ENCODE measurements at places on chromosomes 16 and 17. TPM values are rescaled to one million over a fixed set of nuclear protein-coding genes. Genes with fewer than 3 reads are reported as not detected.

DNA sequence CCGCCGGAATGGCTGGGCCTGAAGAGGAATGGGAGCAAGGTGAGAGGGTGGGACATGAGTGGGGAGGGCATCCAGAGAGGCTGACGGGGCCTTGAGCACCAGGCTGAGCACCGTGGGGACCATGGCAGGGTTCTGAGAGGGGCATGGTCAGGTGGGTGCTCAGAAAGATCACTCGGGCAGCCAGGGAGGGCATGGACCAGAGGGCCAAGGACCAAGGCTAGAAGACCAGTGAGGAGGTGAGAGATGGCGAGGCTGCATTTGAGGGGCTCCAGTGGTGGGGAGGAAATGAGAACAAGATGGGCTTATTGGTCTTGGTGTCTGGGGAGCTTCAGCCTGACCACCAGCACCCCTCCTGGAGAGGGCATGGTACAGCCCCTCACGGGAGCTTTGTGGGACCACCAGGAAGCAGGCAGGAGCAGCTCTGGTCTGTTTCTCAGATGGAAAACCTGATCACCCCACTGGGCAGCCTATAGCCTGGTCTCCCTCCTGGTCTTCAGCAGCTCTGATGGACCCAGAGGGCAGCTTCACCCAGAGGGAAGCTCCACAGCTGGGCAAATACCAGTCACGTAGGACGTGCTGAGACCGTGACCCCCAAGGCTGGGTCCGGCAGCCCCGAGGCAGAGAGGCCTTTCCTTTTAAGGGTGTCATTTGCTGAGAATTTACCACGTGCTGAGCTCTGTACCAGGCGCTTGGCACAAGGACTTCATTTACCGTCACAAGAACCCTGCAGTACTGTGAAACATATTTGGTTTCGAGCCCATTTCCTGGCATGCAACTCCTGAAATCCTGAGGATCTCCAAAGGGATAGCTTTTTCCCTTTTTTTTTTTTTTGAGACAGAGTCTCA lies 11.4 kb upstream of the NCBP3 start:
- H3K27me3 ChIP-seq = no peaks in the 10 kb centered on the region
- H3K4me3 ChIP-seq = no peak overlapping the region
- DNase-seq = no peak
- peaks cover 4% of the 10 kb centered on the region for H3K36me3 ChIP-seq

Gene TEX19
- total RNA-seq = not detected

- H3K4me1 ChIP-seq = peaks cover 52% of the 10 kb centered on the region
- DNase-seq = peak; percentile 81
- H3K4me3 ChIP-seq = peak overlapping the region; percentile 67
- no peaks in the 10 kb centered on the region for H3K36me3 ChIP-seq
These were observed 544 bp downstream of the CYB561 start for GRCh38 chr17:63445571-63445953.

DNA sequence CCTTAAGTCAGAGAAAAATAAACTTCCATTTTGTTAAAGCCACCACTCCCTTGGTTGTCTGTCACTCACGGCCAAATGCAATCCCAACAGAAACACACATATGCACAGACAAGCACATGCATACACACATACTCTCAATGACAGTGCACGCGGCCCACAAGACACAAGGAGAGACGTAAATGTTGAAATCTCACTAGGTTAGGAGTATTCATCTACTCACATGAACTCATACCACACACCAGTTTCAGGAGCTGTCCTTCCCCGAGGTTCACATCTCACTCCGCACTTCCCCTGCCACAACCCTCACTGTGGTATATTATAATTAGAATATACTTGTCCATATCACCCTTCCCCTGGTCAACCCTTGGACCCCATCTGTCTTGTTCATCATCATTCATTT lies 30.5 kb upstream of the CRYBA1 start:
- H3K27ac ChIP-seq = no peak overlapping the region
- DNase-seq = no peak
- H3K4me3 ChIP-seq = no peak overlapping the region
- H3K27me3 ChIP-seq = no peaks in the 10 kb centered on the region

Gene NUTF2
- 45.9 TPM for total RNA-seq

Measured in CD4-positive, alpha-beta memory T cell (primary cell).